Fibroblast of upper back skin (primary cell): ENCODE measurements at places on chromosomes 1 and 21.

- DNase-seq = no peak
Measured at GRCh38 chr1:198932351-198932991, 293.6 kb downstream of the PTPRC start.

DNA sequence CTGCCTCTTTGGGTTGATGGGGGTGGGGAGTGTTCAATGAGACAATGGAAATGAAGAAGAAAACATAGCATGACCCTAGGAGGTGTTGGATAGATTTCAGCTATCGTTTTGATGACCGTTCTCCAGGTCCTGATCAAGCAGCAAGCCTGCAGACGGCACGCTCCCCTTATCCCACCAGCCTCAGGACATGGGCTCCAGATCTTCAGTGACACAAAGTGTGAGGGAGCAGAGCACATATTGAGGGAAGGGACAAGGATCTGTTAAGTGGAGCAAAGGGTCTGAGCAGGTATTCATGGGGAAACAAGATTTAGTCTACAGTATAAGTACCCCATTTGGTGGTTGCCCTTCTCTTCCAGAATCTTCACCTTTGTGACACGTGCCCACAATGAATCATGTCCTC lies 4.7 kb downstream of the SPRR5 start:
- DNase-seq = no peak

DNA sequence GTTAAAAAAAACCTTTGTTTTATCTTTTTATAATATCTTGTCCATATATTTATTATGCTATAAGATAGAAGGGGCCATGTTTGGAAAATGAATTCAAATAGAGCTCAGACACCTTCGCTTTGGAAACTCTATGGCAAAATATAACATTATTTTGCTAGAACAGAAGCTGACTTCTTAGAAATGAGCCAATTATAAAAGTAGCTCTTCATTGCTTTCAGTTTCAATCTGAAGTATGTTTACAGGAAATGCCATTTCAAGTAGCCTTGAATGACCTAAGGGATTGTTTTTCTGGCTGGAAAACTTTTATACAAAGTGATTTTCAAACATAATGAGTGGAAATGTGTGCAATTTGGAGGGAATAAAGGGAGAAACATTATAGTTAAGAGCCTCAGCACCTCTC lies 37.8 kb upstream of the GBP5 start:
- DNase-seq = no peak

DNA sequence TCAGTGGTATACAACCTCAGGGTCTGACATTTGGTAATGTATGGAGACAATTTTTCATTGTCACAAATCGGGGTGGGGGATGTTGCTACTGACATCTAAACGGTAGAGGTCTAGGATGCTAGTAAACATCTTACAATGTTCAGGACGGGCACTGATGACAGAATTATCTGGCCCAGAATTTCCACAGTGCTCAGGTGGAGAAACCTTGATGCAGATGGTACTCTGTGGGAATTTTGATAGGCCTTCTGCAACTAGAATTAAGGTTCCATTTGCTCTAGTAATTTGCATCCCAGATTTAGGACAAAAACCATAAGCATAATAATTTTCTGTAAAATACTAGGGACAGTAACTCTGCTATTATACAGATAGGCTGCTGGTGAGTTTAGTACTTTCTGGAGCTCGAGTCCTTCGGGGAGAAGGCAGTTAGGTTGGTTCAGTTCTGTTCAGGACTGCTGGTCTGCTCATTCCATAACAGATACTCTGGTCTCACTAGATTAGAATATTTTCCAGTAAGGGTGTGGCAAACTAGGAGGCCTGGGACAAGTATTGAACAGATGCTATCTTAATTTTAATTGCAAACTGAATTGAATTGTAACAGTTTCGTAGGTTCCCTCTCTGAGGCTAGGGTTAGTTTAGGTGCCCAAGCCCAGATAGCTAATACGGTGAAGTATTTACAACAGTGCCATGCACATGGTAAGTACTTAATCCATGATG lies 11.4 kb downstream of the METTL13 start:
- DNase-seq = no peak

DNA sequence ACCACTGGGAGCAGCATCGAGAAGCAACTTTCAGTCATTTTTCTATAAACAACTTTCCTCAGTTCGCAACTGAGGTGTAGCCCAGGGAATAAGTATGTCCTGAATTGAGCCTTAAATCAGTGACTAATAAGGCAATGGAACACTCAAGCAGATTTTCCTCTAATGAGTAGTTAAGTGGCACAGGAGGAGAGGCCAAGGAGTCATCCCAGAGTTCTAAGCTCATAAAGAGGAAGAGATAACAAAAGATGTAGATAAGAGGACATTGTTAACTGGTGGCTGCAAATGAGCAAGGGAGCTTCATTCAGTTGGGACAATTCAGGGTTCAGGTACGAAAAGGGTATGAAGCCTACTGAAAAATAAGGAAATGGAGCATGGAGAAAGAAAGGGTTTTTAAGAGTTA lies 64.5 kb downstream of the LRRC40 start:
- DNase-seq = peak; percentile 6

DNA sequence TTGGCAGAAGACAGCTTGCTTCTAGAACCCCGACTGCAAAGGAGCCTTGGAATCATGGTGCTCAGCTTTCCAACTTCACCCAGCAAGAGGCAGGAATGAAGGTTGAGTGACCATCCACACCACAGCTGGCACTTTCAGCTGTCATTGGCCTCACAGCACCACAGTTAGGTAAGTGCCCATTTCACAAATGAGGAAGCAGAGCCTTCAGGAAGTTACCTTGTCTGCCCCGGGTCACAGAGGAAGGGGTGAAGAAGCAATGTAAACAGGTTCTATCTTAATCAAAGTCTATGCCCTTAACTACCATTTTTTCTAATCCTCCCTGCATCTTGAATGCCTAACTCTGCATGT lies 156.0 kb downstream of the GLUL start:
- no peak for DNase-seq

DNA sequence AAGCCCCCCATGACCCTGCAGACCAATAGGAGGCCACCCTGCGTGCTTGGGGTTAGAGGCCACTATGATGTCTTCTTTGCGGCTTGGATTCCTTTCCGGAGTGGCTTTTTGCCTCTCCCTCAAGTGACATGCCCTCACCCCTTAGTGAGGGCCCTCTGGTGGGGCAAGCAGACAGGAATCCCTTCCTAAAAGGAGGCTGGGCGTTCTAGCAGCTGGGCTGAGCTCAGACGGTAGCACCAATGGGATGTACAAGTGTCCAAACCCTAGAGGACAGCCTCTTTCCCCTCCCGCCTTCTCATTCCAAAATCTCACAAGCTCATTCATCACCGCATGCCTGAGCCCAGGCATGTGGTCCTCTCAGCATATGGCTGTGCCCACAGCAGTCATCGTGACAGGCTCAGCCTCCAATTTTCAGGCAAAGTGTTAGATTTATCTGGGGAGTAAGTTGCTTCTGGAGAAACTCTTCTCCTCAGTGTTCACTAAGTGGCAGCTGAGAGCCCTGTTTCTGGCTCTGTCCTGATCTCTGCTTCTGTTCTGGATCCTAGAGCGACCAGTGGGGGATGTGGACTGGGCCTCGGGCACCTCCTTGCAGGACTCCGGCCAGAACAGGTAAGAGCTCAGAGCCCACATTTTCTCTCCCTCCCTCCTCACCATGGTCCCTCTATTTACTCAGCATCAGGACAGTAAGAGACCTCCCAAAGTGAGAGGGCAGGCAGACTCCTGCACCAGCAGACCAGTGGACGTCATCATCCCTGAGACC lies 4.8 kb downstream of the KIAA1614 start:
- DNase-seq = peak; percentile 34

- no peak for DNase-seq
Measured at GRCh38 chr1:22553104-22553880, 10.0 kb upstream of the EPHA8 start.
